T1000 (cell line): ENCODE measurements at places on chromosomes 5 and 9.

DNA sequence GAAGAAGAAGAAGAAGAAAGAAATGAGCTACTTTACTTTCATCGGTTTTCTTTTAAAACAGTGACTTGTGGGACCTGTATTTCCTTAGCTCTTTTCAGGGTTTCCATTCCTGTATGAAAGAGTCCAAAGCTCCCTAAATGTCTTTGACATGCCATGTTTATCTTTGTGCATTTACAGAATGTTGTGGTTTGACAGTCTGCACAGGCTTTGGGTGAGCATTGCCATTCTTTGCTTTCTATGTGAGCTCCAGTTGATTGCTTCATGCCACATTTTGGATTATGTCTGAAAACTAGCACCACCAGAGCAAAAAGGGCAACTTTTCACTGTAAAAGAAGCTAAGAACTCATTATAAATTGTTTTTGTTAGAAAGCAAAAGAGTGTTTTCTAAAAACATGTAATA, 733.4 kb downstream of the TLE4 start:
- no peak for DNase-seq

- no peak for DNase-seq
These were observed 308.1 kb downstream of the CTNND2 start for GRCh38 chr5:11596185-11596584.

GRCh38 chr5:156759156-156759555, 90.9 kb upstream of the PPP1R2B start:
- no peak for DNase-seq

DNA sequence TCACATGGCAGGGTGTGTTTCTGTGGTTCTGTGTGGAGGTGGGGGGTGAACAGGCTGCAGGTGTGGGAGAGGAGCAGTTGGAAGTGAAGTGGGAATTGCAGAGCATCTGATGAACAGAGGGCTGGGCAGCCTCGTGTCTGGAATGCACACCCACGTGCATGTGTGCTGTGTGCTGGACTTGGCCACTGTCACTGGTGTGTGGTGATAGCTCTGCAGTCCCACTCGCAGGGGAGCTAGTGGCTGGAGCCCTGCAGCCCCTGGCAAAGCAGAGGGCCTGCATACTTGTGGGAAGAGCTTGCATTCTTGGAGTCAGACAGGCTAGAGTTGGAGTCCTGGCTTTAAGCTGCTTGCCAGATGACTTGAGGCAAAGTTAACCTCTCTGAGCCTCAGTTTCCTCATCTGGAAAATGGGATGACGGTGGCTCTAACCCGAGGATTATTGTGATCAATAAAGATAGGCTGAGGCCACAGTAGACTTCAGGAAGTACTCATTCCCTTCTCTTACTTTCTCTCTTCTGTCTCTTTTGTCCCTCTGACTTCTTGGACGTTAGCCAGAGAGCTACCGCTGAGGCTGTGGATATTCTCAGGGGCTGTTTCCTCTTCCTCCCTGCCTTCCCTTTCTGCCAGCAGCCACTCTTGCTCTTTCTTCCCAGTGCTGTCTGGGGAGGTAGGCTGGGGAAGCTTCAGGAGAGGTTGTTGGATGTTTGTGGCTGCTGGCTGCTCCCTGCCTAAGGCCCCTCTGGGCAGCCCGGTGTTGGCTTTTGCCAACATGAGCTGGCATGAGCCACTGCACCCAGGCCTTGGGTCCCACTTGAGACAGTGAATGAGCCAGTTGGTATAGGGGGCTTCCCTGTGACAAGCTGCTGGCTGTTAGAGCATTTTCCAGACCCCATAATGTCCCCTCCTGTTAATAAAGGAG, 18.3 kb downstream of the PSAT1 start:
- no peak for DNase-seq

DNA sequence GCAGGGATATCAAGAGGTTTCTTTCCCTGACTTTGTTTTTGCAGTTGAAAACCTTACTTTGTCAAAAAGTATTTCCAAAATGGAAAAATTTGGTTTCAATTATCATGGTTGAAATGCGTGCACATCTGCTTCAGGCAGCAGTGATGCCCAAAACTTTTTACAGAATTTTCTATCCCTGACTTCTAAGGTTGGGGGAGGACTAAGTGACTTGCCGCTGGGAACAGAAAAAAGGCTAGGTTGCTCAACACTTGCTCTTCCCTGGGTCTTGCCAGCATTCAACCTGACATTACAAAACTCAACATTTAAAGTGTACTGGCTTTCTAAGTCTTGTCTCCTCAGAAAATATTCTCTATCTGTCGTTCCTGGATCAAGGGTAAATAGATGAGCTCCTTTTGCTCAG, 4.7 kb downstream of the KLHL3 start:
- no peak for DNase-seq

DNA sequence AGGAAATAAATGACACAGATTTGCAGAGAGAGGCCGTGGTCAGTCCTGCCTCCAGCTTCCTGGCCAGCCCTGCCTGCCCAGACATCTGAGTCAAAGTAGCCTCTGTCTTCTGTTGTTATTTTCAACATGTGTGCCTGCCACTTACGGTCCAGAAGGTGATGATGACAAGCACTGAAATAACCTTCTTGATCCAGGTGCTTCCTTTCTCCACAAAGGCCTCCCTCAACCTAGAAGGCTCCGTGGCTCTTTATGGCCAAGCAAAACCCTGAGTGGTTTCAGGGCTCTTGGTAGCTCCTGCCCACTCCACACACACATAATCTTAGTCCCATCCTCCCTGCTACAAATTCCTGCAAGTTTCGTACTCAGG, 34.1 kb upstream of the SLC6A19 start:
- no peak for DNase-seq

- DNase-seq: no peak
These were observed 356.8 kb downstream of the SPOCK1 start for GRCh38 chr5:137142346-137142745.

GRCh38 chr5:98016771-98017170, 756.7 kb upstream of the RGMB start:
- DNase-seq: no peak

DNA sequence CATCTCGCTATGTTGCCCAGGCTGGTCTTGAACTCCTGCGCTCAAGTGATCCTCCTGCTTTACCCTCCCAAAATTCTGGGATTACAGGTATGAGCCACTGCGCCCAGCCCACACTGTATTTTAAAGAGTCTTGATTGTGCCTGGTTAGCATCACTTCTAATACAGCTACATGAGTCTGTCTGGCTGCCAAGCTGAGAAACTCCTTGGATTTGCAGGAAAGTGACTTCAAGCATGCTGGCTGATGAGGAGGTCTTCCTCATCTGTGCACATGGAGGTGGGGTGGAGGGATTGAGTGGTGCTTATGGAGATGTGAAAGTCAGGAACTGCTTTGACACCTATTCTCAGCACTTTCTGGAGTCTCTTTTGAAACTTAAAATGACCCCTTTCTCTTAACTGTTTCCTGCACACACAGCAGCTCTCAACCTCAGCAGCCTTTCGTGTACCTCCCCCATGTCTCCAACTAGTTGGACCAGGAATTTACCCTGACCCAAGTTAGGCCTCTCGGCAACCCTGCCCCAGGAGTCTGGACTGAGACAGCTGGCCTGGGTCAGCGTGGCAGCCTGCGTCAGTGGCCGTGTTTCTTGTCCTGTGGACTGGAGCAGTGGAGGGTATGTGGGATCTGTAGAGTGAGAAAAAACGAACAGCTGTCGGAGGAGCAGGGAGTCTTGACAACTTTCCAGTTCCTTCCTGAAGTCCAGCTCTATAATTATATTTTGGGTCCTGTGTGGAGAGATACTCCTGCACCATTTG, 72.5 kb downstream of the ACER2 start:
- no peak for DNase-seq

DNA sequence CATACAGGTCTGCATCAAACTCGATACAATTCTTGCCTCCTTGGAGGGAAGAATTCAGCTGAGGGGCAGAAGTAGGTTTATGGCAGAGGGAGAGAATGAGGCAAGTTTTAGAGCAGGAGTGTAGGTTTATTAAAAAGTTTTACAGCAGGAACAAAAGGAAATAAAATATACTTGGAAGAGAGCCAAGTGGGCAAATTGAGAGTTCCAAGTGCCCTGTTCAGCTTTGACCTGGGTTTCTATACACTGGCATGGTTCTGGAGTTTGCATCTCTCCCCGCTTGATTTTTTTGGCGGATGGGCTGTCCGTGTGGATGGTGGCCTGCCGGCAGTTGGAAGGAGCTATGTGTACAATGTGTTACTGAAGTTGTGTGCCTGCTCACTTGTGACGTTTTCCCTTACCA, 116.1 kb downstream of the ALDH1A1 start:
- no peak for DNase-seq

GRCh38 chr5:144460600-144460999, 289.9 kb downstream of the KCTD16 start:
- DNase-seq: no peak

- DNase-seq: peak; percentile 77
These were observed 68.4 kb downstream of the ANKRD33B start for GRCh38 chr5:10632110-10632761.

GRCh38 chr9:79501546-79501945, 70.2 kb upstream of the TLE4 start:
- DNase-seq: no peak

- DNase-seq: no peak
These were observed 15.3 kb downstream of the BICD2 start for GRCh38 chr9:92749071-92749933.

GRCh38 chr9:100472788-100473275, at the start of gene TMEFF1:
TSS of gene TMEFF1 (plus strand) at chr9:100473149. CDS start at chr9:100473545, 396 bp downstream.
- DNase-seq: no peak

GRCh38 chr5:50733741-50734140, 67.3 kb downstream of the PARP8 start:
- DNase-seq: no peak

- DNase-seq: no peak
These were observed 283.2 kb upstream of the CLINT1 start for GRCh38 chr5:158142156-158142555.

- DNase-seq: no peak
These were observed 77.2 kb downstream of the ITGA1 start for GRCh38 chr5:52864884-52865283.

DNA sequence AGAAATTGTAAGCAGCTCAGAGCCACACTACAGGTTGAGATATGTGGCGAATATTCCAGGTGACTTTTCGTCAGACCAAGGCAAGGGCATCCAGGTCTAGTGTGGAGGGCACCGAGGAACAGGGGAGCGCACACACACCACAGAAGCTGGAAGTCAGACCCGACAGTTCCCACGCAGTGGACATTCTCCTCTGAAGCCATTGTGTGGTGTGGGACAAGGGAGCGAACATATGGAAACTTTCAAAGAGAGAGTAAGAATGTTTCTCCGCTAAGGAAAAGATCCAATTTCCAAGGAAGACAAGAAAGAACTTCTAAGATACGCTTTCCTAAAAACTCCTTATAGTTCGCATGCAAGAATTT, 141.4 kb upstream of the OTULINL start:
- no peak for DNase-seq

DNA sequence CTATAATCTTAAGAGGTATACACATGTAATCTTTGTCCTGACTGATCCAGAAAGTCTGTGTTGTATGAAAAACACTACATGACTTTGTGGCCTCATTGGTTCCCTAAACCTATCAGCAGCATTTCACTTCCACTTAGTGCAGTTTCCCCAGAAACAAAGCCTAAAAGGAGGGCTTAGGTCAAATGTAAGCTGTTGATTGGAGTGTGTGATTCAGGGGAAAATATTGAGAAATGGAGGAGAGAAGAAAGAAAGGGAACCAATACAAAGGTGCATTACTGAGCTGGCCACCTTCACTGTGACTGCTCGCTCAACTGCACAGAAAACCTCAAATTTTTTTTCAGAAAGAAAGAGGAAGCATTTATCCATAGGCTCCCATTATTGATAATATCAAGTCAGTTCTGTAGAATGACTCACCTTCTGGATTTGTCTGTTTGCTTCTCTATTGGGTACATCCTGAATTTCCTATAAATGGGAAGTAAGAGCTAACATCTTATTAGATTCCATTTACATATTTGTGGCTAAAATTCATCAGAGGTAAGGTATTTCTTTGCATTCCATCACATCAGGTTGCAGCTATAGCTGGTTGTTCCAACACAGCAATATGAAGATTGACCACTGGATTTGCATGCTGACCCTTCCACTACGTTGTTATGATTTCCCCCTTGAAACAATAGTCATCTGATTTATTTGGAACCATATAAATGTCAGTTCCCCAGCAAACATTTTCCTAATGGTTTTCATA, 10.3 kb upstream of the FST start:
- DNase-seq: no peak

DNA sequence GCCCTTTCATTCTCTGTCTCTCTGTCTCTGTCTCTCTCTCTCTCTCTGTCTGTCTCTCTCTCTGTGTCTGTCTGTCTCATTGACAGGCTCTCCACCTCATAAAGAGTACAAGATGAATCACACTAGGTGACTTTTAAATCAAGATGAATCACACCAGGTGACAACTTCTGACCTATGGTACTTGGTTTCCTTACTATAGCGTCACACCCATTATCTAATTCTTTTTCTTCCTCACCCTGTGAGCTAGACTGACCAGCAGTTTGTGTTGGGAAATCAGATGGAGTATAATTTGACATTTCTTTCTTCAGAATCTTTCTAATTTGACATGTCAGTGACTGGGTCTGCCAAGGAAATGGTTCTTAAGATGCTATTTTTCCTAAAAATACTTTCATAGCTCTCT, 232.9 kb downstream of the ARRDC3 start:
- no peak for DNase-seq

- no peak for DNase-seq
These were observed 785 bp upstream of the P4HA2 start for GRCh38 chr5:132228241-132229035.

GRCh38 chr5:83035373-83036100, 41.7 kb downstream of the TMEM167A start:
- DNase-seq: no peak
